ENCODE measurements at places on chromosomes 6 and 20.

DNA sequence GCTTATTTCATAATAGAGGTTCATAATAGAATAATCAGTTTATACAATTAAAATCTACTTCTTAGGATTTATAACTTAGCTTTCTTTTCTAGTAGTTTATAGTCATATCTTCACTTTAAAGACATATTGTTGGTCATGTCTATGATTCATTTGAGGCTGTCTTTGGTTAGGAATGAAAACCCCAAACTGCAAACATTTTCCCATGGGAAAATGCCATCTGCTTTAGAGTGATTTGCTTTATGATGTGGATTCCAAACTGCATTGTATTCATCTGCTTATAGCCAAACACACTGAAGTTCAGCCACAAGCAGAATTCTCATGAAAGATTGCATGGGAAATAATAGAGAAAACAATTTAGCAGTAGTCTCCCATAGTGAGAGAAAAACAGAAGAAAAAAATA is 128.0 kb downstream of the RFPL4B start:
- no peak for DNase-seq

DNA sequence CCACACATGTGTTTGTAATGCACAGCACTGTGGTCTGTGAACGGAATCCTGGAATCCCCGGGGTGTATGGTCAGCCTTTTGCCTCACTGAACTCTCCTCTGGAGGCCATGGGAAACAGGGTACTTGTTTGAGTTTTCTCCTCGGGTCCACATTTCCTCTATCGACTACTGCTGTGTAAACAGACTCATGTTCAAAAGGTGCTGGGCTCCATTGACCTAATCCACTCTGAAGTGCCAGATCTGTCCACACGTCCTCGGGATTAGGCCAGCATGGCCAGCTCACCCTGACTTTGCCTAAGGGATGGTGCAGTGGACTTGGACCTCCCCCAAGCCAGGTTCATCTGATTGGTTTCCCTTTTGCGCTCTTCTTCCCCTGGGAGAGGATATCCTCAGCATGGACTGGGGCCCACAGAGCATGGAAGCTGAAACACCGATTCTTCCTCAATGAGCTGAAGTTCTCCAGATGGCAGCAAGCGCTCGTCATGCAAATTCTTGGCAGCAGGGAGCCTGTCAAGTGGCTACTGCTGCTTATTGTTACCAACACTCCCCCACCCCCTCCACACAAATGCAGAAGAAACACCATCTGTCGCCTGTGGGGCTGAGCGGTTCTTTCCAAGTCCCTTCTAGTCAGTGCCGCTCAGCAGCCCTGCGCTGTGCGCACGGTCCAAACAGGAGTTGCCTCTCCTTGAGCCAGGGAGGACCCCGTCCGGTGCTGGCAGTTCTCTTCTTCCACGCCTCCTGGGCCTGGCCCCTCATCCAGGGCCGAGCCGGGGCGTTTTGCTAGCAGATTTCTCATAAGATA is 292.6 kb upstream of the MARCKS start:
- no peak for DNase-seq

- DNase-seq = no peak
Observed at GRCh38 chr6:21457647-21458046, 135.9 kb upstream of the SOX4 start.

DNA sequence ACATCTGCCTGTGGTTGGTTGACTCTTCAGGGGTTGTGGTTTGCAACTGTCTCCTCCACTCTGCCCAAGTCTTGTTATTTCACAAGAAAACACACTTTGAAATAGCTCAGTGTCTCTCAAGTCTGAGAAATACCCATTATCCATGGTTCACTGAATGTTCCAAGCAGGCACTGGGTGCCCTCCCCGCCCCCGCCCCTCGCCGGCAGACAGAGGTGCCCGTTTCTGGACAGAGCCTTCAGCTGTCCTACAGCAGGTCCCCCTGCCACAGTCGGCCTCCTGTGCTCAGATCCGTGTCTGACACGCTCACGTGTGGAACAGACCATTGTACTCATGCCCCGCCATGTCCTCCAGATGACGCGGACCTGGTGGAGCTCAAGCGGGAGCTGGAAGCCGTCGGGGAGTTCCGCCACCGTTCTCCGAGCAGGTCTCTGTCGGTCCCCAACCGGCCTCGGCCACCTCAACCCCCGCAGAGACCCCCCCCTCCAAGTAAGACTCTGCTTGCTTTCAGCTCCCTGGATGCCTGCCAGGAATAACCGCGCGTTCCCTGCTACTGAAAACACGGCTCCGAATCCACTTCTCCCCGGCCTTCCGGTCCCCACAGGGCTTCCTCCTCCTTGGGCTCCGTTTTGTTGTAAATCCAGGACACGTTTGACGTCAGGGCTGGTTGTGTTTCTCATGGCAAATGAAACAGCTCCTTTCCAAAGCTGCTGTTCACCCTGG is 81.4 kb downstream of the SERAC1 start:
- no peak for DNase-seq

DNA sequence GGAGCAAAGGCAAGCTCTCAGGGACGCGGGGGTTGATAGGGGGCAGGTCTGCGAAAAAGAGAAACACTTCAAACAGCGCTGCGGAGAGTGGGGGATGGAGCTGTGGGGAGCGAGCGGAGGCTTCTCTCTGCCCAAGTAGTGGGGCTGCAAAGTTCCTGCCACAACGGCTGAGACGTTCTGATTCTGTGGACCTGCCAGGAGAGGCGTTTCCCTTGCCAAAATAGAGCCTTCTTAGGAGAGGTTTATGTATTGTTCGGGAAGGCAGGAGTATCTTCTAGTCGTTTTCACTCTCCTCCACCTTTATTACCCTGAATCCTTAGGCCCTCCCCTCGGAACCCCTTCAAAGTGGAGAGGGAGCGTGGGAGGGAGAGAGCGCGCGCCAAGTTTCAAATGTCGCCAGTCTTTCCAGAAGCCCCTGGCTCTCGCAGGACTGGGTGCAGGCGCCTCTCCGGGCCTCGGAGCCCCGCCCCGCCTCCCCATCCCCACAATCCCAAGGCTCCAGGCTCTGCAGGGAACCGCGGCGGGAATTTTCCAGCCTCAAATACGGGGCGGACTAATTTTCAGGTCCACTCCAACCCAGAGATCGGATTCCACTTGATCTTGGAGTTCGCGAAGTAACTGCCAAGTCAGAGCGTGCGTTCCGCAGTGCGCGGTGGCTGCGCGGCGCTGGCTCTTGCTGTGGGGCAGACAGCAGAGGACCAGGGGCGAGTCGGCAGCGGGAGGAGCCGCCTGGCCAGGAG is 10.0 kb upstream of the POU3F2 start:
- DNase-seq = no peak
